Stimulated activated CD8-positive, alpha-beta memory T cell treated with anti-CD3 and anti-CD28 coated beads, Interleukin-4, amount 100 ng/mL, for 1 hour (primary cell): ENCODE measurements at places on chromosomes 3 and 15.

DNA sequence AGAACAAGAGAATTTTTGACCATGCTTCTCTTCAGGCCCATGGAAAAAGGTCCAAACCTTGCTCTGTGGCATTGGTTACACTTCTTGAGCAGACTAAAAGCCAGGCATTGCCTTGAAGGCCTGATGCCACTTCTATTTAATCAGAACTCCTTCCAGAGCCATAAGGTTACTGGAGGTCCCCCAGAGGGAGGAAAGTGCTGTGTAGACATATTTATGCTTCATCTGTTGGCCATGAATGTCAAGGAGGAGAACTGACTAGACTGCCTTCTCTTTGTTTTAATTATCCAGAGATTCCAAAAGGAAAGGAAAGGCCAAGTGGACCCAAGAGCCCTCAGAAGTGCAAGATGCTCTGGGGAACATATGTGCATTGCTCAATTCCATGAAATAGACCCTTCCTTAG lies 292.6 kb upstream of the NR2E3 start:
- no peak for DNase-seq

DNA sequence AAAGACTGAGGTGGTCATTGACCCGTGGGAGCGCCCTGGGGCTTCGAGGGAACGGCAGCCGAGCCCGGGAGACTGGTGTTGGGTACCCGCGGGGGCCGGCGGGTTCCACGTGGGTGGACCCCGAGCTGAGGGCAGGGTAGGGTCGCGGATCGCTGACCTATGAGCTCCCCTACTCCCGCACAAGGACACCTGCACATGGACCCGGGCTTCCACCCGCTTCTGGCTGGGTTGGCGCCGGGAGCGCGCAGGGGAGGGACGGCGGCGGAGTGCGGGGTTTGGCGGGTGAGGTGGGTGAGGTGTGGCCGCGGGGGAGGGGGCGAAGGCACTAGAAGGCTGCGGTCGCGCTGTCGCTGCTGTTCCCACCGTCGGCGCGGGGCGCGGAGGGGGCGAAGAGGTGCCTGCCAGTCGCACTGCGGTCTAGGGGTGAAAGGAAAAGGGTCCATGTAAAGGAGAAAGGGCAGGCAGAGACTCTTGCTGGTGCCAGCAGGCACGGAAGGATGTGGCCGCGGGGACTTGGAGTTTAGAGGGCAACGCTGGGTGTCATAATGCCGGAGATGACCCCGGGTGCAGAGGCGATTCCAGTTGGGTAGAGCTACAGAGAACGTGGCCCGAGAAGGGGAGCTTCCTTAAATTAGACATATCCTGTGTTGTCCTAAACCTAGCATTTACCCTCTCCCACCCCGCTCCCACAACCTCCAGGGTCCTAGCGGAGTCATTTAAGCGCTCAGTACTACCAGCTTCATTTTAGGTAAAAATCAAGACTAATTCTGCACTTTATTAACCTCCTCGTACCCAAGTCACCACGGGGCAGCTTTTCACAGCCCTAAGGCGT lies 245.9 kb upstream of the TOPAZ1 start:
- DNase-seq, result no peak

DNA sequence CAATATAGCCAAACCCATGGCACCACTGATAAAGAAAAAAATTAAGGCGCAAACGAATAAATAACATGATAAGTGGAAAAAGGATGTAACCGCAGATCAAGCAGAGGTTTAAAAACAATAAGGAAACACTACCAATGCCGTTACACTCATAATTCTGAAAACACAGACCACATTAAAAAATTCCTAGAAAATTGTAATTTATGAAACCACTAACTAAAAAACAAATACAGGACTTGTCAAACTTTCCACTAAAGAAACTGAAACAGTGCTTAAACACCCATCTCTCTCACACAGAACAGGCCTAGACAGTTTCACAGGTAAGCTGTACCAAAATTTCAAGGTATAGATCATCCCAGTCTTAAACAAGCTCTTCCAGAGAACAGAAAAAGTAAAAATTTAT lies 28.4 kb downstream of the PCSK6 start:
- DNase-seq, result no peak

GRCh38 chr3:64264501-64265109 lies 39.3 kb upstream of the PRICKLE2 start:
- no peak for DNase-seq

- DNase-seq, result no peak
Measured at GRCh38 chr3:38125305-38126120, 11.4 kb downstream of the ACAA1 start.

- no peak for DNase-seq
Measured at GRCh38 chr3:84308379-84308778, 650.4 kb upstream of the CADM2 start.

- peak; percentile 19 for DNase-seq
Measured at GRCh38 chr15:23565395-23566070, at the start of gene MKRN3. Gene MKRN3, plus strand, starts transcription at chr15:23565674. Its CDS starts 109 bp downstream, at chr15:23565783.

GRCh38 chr3:100436951-100437350 lies 35.6 kb downstream of the LNP1 start:
- DNase-seq, result no peak

DNA sequence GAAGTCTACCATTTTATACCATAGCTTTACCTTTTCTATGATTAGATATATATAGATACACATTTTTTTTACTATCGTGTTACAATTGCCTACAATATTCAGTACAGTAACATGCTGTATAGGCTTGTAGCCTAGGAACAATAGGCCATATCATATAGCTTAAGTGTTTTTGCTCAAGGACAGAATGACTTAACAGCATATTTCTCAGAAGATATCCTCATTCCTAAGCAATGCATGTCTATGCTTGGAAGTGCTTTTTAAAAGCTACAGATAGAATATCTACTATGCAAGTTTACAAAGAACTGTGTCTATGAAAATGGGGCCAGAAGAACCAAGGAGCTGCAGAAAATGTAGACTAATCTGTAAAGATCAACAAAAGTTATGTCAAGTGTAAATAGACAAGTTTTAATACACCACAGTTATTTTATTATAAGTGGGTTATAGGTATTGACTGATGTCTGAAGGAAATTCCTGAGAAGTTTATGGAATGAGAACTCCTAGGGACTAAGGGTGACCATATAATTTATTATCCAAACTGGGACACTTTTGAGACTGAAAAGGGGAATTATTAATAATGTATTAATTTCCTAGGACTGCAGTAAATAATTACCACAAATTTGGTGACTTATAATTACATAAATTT lies 138.7 kb upstream of the TGFBR2 start:
- DNase-seq, result no peak

DNA sequence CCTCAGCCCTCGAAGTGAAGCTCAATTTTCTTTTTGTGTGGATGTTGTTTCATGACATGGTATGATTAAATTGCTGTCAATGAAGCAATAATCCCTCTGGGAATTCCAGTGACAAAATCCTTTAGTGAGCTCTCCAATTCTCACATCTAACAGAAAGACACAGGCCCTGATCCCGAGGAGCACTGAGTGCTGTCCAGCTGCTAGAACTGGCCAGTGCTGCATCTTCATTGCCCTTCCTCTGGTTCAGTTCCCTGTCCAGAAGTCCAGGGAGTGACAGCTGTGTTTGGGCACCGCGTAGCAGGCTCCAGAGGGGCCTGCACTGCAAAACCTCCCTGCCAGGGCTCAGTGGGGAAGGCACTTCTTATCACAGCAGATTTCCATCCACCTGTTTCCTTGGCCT lies 516.8 kb upstream of the ATP11B start:
- DNase-seq, result no peak

DNA sequence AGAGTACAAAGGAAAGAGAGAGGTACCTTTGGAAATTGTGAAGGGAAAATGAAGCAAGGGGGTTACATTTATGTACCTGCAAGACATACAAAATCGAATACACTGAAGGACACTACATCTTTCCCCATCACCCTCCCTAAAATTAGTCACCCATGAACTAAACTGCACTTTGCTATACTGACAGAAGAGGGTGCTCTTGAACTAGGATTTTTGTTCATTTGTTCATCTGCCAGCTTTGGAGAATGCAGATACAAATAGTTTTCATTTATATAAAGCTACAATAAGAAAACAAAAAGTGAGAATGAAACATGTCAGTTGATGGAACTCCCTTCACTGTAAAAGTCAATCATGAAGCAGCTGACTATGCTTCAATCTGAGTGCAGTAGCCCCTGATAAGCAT lies 55.7 kb downstream of the PCCB start:
- no peak for DNase-seq

- no peak for DNase-seq
Measured at GRCh38 chr3:124078953-124079911, 87.3 kb upstream of the ROPN1 start.

GRCh38 chr15:87722941-87723691 lies 533.4 kb downstream of the NTRK3 start:
- DNase-seq, result no peak

DNA sequence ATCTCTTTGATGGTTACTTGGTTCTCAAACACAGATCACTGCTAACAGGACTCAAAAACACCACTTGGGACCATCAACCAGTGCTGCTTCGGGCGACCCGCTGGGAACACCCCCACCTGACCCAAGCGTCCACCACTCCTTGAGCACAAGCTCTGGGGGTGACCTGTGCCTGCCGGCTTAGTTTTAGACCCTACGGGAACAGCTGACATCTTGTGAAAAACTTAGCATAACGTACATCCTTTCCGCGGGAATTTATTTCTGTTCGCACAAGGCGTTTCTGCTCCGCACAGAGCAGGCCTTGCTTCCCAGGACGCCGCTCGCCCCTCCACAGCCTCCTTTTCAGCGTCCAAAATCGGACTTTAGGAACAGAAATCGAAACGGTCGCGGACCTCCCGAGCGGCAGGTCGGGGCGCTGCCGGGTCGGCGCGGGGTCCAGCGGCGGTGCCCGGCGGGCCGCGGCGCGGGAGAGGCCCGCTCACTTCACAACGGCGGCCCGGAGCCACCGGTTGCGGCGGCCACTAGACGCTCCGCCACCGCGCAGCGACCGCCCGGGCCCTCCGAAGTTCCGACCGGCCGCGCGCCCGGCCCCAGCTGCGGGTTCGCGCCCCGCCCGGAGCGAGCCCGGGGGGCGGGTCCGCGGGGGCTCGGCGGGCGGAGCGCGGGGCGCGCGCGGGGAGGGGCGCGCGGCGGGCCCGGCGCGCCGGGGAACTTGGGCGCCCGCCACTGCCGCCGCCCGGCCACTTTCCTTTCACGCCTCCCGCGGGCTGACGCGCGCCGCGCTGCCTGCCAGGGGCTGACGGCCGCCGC lies 959 bp downstream of the SFMBT1 start:
- peak; percentile 6 for DNase-seq

DNA sequence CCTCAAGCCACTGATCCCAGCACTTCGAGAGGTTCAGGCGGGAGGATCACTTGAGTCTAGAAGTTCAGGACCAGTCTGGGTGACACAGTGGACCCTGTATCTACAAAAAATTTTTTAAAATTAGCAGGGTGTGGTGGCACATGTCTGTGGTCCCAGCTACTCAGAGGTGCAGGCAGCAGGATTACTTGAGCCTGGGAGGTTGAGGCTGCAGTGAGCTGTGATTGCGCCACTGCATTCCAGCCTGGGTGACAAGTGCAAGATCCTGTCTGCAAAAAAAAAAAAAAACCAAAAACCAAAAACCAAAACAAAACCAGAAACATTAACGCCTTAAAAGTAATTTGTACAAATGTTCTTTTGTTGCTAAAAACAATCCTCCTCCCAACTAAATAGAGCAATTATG lies 27.9 kb upstream of the SLC12A8 start:
- no peak for DNase-seq

DNA sequence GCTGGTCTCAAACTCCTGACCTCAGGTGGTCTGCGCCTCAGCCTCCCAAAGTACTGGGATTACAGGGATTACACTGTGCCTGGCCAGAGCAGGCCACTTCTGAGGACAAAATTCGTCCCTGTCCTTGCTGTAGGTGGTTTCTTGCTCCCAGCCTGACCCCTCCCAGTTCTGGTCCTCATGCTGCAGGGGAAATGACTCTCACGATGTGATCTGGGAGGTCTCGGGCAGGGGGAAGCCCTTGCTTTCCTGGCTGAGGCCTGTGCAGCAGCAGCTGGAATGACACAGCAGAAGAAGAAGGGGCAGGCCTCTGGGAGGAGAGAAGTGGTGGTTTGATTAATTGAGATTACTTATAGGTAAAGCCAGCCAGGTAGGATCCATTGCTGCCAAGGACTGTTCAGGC lies 39.3 kb downstream of the MEGF11 start:
- DNase-seq, result no peak

DNA sequence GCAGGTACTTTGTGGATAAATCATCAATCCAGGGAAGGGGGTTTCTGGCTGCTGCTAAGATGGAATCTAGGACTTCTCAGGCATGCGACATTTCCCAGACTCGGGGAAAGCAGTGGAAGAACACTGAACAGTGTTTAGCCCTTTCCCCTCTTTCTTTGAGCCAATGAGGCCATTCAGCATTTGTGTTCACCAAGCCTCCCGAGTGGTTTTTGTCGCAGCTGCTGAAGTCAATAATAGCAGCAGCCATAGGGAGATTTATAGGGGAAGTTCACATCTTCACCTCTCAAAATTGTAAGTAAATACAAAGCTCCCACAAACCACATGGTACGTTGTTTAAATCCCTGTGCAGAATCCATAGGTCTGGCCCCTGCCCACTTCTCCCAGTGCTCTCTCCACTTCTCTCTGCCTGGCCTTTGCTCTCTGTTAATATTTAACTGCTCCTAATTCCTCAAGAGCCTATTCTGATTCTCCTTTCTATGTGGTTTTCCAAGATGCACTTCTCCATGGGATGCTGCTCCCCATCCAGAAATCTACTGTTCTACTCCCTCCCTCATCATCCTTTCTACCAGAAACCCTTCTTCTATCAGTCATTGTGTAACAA lies 230.7 kb downstream of the SHQ1 start:
- DNase-seq, result no peak

- no peak for DNase-seq
Measured at GRCh38 chr3:15825016-15825415, 27.2 kb upstream of the ANKRD28 start.

DNA sequence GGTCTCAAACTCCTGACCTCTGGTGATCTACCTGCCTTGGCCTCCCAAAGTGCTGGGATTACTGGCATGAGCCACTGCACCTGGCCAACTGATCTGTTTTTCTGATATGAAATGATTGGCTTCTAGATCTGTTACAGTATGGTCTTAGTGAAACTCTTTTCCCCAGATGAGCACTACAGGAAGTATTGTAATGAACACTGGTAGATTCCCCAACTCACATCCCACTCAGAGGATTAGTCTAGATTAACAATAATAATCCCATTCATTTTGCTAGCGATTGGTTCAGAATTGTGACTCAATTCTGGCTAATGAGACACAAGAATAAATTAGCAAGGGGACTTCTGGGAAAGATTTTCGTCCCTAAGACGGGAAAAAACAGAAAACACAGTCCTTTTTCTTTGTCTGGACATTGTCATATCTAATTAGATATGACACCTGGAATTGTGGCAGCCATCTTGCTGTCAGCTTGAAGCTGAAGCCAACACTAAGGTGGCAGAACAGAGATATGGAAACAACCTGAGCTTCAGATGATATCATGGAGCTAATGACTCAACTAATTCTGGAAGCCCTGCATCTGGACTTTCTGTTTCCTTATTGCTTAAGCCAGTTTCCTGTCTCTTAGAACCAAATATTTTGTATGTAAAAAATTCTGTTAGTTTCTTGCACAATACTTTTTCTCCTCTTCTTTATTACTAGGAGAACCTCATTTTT lies 17.4 kb upstream of the NPTN start:
- DNase-seq, result no peak

GRCh38 chr15:100727291-100727851 lies 125.0 kb downstream of the ASB7 start:
- no peak for DNase-seq
